Progenitor cell of endocrine pancreas (in vitro differentiated cells): ENCODE measurements at places on chromosomes 1 and 21.

GRCh38 chr1:215377746-215378145, 189.4 kb upstream of the KCTD3 start:
- H3K4me1 ChIP-seq: no peaks in the 10 kb centered on the region
- no peaks in the 10 kb centered on the region for H3K27me3 ChIP-seq
- H3K4me3 ChIP-seq: no peak overlapping the region
- DNase-seq: no peak
- H3K27ac ChIP-seq: no peak overlapping the region

- H3K27ac ChIP-seq: no peak overlapping the region
- no peaks in the 10 kb centered on the region for H3K36me3 ChIP-seq
- H3K4me1 ChIP-seq: peaks cover 13% of the 10 kb centered on the region
- H3K4me3 ChIP-seq: no peak overlapping the region
Observed at GRCh38 chr1:42738678-42739226, 1.3 kb downstream of the CLDN19 start.

GRCh38 chr1:67162954-67163353, 3.3 kb upstream of the IL23R start:
- no peaks in the 10 kb centered on the region for H3K4me1 ChIP-seq
- peaks cover 3% of the 10 kb centered on the region for H3K27me3 ChIP-seq
- H3K4me3 ChIP-seq: no peak overlapping the region
- H3K36me3 ChIP-seq: peaks cover 2% of the 10 kb centered on the region
- no peak overlapping the region for H3K27ac ChIP-seq
- no peak for DNase-seq

DNA sequence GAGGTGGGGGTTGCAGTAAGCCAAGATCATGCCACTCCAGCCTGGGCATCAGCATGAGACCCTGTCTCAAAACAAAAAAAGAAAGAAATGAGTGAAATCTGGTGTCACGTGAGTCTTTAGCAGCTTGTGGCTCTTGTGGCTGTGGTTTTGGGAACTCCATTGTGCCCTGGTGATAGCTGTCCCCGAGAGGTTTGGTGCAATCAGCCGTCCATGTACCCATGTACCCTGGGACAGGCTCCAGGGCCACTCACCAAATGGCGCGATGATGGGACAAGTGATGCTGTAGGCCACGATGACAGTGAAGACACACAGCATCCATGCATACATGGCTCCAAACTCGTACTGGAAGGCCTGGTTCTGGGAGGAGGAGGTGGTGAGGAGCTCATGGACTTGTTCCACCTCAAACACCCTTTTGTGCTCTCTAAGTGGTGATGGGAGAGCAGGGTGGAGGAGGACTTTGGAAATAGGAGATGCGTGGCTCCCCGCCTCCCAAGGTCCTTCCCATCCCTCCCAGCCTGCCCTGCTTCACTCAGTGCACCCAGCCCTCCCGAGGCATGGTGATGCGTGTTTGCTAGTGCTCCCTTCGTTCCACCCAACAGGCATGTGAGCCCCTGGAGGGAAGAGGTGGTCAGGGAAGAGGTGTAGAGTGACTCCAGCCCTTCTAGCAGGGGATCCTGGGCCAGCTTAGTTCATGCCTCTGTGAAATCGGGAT, 29.6 kb downstream of the TMEM63A start:
- no peak overlapping the region for H3K4me3 ChIP-seq
- H3K36me3 ChIP-seq: peaks cover 55% of the 10 kb centered on the region
- H3K4me1 ChIP-seq: peaks cover 13% of the 10 kb centered on the region
- no peaks in the 10 kb centered on the region for H3K27me3 ChIP-seq

- H3K27ac ChIP-seq: no peak overlapping the region
- peaks cover 10% of the 10 kb centered on the region for H3K27me3 ChIP-seq
- peaks cover 7% of the 10 kb centered on the region for H3K4me1 ChIP-seq
Observed at GRCh38 chr1:101293461-101294051, 56.7 kb downstream of the S1PR1 start.
